Dermis microvascular lymphatic vessel endothelial cell (primary cell): ENCODE measurements at places on chromosomes 12 and 14. TPM values are rescaled to one million over a fixed set of nuclear protein-coding genes. Genes with fewer than 3 reads are reported as not detected.

Gene AQP2
- not detected in 2 replicates for total RNA-seq

Gene DAO
- not detected in 2 replicates for total RNA-seq

Gene CRY1
- 10.4 and 10.5 TPM in 2 replicates for total RNA-seq

Gene MAP3K9
- under 0.01 and 0.13 TPM in 2 replicates for total RNA-seq

Gene B4GALNT3
- total RNA-seq = under 0.01 TPM in 2 replicates

Gene KLRD1
- under 0.01 and 0.13 TPM in 2 replicates for total RNA-seq

Gene DLK1
- total RNA-seq = not detected in 2 replicates

Gene POTEM
- not detected in 2 replicates for total RNA-seq

Gene NAA30
- total RNA-seq = 12.8 and 13.2 TPM in 2 replicates

Gene ZNF385A
- 0.26 and 0.89 TPM in 2 replicates for total RNA-seq

Gene TSPAN19
- 0.13 TPM in 2 replicates for total RNA-seq

Gene GNS
- 287 and 409 TPM in 2 replicates for total RNA-seq
